ENCODE measurements at places on chromosomes 1 and 21.

DNA sequence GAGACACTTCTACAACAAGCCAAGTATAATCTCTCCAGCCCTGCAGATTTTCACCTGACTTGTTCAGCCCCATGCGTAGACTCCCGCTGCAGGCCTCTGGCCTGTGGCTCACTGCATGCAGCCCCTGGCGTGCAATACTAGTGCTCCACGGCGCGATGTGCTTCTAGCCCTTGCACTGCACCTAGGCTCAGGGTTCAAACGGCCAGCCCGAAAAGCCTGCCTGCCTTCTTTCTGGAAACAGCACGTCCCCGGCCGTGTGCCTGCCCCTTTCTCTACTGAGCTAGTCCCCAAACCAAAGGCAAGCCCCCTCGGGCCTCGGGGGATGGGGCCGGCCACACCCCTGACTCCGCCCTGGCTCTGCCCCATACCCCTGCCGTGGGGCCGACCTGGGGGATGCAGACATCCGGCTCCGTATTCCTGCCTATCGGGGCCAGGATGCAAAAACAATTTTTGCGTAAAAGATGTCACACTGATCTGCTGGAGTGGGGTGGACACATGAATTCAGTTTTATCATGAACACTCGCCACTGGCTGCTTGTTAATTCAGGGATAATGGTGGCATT, 26.3 kb upstream of the TRAPPC10 start:
- no peak for DNase-seq

DNA sequence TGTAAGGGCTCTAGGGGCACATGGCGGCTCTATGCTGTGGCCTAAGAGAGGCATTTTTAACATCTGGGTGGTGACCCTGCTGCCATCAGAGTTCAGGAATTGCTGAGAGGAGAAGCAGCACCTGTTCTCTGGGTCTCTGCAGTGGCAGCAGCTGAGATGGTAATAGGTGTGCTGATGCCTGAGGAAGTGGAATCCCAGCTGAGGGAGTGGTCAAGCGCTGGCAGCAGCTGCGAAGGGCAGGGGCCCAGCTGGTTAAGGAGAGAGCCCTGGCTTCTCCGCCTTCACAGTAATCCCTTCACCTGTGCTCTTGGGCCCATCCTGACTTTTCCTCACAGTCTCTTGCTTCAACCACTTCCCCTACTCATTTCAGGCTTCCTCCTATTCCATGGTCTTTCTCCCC, 39.8 kb downstream of the GJA5 start:
- no peak for DNase-seq

DNA sequence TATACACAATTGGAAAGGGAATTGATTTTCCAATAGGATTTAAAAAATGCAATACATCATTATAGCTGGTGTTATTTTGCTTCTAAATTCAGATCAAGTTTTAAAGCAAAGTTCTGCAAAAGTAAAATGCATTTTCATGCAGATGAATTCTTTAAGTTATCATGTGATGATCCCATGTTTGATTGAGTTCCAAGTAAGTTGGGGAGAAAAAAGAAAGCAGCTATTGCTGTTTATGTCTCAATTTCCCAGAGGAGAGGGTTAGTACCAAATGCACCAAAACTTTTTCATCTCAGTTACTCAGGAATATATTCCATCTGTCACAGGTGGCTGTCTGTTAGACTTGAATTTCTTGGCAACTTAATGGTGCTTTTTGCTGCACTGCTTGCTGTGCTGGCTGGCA, 29.7 kb downstream of the HSPA13 start:
- DNase-seq: no peak

DNA sequence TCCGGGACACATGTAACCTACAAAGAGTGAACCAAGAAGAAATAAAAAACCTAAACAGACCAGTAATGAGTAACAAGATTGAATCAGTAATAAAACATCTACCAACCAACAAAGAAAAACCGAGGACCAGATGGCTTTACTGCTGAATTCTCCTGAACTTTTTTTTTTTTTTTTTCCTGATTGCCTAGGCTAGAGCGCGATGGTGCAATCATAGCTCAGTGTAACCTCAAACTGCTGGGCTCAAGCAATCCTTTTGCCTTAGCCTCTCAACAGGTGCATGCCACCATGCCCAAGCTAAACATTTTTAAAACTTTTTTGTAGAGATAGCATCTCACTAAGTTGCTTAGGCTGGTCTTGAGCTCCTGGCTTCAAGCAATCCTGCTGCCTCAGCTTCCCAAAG, 11.2 kb upstream of the FGGY start:
- no peak for DNase-seq
